ENCODE measurements at places on chromosomes 6 and 20.

DNA sequence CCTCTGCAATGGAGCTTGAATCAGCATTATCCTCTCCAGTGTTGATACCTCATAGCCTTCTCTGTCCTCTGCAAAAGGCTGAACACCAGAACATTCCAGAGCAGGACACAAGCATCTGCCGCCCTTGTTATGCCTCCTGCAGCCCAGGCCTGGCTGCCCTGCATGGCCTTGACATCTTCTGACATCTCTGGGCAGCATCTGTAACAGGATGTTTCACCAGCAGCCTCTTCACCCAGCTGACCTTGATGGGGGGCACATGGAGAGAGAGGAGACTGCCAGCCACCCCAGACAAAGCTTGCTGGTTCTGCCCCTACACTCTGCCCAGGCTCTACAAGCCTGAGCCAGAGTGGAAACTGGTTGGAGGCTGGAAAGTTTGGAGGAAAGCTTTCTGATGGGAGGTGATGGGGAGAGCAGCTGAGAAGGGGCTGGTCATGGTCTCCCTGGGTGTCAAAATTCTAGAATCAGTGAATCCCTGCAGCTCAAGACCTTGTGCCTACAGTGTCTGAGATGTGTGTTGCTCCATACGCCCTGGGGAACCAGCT lies 145.1 kb downstream of the MRPL14 start:
- no peak for DNase-seq

GRCh38 chr6:116381000-116381399 lies 10.3 kb downstream of the DSE start:
- no peak for DNase-seq

DNA sequence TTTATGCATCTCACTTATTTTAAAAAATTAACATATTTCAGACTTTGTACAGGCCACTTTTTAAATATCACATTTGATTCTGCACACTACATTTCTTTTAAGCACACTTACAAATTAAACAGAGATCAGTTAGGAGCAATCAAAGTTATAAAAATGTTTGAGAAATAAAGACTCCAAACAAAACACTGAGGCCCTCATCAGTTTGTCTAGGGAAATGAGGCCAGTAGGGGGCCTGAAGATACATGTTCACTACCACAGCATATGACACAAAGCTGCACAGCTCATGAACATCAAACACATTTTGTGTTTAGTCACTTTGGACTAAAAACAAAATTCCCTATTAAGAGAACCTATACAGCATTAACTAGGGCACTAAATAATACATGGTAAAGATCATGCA lies 180.5 kb downstream of the PDE7B start:
- no peak for DNase-seq

DNA sequence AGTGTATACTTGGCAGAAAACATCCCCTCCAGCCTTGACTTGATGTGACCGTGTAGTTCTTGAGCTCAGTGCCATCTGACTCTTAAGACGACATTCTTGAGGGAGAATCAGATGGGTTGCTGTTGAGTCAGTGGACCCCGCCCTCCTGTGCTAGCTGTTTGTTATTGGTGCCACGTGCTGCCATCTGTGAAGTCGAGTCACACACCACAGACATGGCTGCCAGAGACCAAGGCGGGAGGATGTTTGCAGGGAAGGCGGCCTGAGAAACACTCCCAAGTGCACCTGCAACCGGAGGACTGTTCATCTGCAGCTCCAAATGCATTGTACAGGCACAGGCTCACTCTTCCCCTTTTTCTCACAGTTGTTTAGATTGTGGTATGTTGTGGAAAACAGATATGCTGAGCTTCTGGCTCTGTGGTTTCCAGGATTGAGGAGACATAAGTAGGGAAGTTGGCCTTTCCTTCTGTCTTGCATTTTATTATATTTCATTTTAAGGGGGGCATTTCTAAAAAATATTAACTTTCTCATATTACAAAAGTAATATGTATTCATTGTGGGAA lies 345.3 kb upstream of the ZFP64 start:
- no peak for DNase-seq

DNA sequence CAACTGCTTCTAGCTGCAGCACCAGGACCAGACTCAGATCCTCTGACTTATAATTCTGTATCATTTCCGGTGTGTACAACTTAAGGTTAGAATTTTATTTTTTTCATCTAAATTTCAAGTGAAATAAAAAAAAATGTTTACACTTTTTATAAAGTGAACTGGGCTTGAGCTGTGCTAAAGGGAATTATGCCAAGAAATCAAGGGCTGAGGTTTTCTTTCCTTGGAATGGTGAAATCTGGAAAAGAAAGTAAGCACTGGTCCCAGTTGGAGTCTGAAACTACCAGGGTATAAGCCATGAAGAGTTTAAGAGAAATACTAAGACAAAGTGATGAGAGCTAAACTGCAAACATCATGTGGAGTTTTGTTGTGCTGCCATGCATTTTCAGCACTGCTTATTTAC lies 21.7 kb upstream of the FYN start:
- DNase-seq = no peak

DNA sequence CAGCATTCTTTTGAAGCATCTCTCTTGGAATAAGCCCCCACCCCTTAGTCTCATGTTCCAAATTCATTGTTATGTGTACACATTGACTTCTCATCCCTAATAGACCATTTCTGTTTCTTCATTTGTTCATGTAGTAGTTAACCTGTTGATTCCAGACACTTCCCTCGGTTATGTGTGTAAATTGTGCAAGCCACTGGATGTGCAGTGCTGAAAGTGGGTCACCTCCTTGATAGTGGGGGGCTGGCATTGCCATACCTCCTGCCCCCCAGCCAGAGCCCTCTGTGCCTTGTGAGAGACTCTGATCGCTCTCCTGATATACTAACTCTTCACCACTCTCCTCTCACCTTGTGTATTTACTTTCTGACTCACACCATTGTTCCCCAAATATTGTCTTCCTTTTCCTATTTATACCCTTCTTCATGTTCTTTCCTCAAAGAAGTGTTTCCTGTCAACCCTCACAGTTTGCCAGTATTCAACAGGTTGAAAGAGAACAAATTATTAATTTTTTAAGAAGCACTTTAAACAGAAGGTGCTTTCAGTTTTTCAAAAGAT lies 59.0 kb downstream of the HIVEP1 start:
- DNase-seq = no peak

- no peak for DNase-seq
Observed at GRCh38 chr20:6533761-6534479, 233.6 kb upstream of the BMP2 start.

DNA sequence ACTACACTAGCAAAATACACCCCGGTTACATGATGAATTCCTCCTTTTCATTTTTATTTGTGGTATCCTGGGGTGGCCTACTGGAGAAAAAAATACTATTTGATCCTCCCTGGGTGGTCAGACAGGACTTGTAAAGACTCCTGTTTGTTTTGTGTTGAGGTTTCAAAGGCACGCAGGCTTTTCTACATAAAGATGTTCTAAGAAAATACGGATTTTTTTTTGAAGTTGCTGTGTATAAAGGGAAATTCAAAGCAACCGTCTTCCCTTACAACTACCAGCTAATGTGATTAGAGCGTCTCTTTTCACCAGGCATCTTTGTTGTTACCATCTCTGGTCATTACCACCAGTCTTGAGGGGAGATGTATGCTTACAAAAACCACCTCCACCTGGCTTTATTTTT lies 187.1 kb downstream of the SOX4 start:
- DNase-seq = no peak

GRCh38 chr6:3414327-3415081 lies 42.3 kb downstream of the SLC22A23 start:
- DNase-seq = peak; percentile 6

- no peak for DNase-seq
Observed at GRCh38 chr20:22453244-22454080, 130.9 kb downstream of the FOXA2 start.

DNA sequence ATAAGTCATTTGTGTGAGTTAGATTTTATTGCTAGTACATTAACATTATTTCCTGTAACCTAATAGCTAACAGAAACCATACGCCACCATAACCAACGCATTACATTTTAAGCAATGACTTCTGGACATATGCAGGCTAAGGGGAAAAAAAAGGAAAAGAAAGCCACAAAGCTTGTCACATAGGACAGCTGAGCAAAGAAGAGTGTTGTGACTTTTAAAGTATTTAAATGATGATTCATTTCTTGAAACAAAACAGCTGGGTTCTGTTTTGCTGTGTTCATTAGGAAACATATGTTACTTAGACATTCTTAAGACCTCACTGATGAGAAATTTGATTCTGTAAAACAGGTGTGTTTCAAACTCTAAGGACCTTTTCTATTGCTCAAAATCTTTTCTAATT lies 171.4 kb downstream of the COL9A1 start:
- no peak for DNase-seq

- DNase-seq = no peak
Observed at GRCh38 chr6:159985296-159985945, 16.5 kb downstream of the IGF2R start.

DNA sequence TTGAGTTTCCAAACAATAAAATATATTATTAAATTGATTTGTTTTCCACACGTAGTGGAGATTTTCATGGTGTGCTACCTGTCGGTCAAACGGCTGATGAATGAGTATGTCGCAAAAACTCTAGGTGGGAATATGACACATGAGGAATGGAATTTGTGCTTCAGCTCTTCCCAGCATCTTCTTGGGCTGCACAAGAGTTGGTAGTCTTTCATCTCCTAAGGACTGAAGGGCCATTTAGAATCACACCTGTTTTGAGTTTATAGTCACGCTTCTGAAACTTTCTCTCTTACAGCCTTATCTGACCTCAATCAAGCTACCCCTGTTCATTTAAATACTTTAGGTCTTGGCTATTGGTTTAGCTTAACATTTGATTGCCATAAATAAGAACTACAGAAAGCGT lies 157.7 kb upstream of the AKAP12 start:
- DNase-seq = no peak

GRCh38 chr6:108966251-108966650 lies 118.0 kb downstream of the ARMC2 start:
- no peak for DNase-seq

DNA sequence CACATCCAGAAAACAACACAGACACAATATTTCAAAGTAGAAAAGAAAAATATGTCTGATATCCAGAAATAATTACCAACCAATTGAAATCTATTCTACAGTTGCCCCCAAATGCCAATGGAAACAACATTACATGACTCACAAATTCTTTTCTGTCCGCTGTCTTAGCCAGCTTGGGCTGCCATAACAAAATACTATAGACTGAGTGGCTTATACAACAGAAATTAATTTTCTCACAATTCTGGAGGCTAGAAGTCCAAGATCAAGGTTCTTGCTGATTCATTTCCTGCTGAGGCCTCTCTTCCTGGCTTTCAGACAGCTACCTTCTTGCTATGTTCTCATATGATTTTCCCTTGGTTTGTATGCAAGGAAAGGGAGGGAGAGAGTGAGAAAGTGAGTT lies 698.1 kb downstream of the DHX35 start:
- DNase-seq = no peak

- DNase-seq = no peak
Observed at GRCh38 chr6:18261877-18262276, 2.5 kb downstream of the DEK start.

DNA sequence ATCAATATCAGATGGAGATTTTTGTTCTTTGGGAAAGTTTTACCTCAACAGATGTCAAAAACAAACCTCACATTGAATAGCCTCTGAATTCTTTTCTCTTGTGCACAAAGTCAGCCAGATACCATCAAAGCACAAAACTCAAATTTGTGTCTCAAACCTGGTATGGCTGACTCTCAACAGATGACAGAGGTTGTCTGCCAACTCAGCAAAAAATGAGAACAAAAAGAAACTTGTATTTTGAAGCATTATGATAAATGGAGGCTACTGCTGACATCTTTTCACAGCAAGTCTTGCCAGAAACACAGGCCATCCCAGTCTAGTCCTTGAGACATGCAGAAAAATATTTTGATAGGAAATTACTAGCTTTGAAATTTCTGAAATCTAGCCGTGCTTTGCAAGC lies 79.8 kb downstream of the KIF16B start:
- DNase-seq = no peak

GRCh38 chr20:4519534-4519933 lies 202.2 kb upstream of the PRND start:
- no peak for DNase-seq

DNA sequence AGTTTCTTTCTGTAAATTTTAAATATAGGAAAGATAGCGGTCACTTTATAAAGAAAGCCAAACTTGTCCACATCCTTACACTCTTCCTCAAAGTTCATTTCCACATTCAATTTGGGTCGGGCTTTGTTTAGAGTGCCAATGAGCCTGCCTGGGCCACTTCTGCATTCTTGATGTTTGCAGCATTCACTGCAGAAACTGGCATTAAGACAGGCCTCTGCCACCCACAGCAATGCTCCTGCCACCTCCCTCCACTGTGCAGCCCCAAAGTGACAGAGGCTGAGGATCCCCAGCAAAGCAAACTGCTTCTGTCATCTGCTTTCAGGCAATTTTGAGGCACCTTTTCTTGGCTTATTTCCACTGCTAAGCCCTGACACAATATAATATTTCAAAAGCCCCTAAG lies 61.2 kb downstream of the TNFAIP3 start:
- no peak for DNase-seq

GRCh38 chr6:30542404-30542725 lies 13.9 kb downstream of the GNL1 start:
- DNase-seq = no peak

DNA sequence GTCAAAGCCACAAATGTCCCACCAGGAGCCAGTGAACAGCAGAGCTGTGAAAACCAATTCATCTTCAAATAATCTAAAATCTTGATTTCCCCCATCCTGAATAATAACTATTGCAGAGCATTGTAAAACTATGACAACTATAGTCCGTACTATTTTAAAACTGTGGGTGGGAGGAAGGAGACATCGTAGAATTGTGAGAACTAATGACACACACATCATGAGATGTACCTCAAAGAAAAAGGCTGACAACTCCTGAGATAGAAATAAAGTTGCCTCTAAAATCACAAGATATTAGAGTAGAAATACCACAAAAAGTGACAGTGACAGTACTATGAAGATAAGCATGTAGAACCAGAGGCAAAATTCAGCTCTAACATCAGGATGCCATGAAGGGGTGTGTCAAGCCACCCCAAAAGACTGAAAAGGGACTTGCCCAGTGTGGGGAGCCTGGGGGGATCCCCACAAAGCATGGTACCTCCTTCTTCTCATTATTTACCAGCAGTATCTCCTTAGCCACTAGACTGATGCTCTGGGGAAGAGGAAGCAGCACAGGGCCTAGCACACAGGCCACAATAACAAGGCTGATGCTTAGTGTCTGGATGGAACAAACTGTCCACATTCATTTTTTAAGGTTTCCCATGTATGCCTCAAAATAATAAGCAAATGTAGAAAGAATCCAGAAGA lies 13.4 kb downstream of the NAPB start:
- no peak for DNase-seq

- DNase-seq = no peak
Observed at GRCh38 chr20:8844179-8844578, 224.7 kb upstream of the PLCB4 start.

DNA sequence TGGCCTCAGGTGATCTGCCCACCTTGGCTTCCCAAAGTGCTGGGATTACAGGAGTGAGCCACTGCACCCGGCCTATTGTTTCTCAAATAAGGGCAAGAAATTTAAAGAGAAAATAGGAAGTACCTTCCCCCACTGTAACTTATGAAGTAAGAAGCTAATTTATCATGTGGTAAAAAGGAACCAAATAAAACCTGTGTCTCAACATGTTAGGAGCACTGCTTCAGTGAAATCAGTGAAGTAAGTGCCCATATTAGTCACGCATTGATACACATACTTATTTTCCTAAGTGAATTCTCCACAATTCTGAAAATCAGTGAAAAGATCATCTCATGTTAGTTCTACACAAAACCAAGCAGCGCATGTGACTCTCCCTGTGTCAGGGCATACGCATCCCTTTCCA lies 14.2 kb upstream of the LPA start:
- no peak for DNase-seq

GRCh38 chr6:84977363-84977705 lies 212.9 kb upstream of the TBX18 start:
- no peak for DNase-seq

GRCh38 chr6:132725947-132726607 lies 12.2 kb upstream of the VNN1 start:
- DNase-seq = no peak

All from NCI-H2227 treated with DMSO at 0.1 percent for 48 hours (cell line).